Spleen (tissue), 13 donors: ENCODE measurements at places on chromosomes 3 and 15. TPM values are rescaled to one million over a fixed set of nuclear protein-coding genes. Genes with fewer than 3 reads are reported as not detected.

DNA sequence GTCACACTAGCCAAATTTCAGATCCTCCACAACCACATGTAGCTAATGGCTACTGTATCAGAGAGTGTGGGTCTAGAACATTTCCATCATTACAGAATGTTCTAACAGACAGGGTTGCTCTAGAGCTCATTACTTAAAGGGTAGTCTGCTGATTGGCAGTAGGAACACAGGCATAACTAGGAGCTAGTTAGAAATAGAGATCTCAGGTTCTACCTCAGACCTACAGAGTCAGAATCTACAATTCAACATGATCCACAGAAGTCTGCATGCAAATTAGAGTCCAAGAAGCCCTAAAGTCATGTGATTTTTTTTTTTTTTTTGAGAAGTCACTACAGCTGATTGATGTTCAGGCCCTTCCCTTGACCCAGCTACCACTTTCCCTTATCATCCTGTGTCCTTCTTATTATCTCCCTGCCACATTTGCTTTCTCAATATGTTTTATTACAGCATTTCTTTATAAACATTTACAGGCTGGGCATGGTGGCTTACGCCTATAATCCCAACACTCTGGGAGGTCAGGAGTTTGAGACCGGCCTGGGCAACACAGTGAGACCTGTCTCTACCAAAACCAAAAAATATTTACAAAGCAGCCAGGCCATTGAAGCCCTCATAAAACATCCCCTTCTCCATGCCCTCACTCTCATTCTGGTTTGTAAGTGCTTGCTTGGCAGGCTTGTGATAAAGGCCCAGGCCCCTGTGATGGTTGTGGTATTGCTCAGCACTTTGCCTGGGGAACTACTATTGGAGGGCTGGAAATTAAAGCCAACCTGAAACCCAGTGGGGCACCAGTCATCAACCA is 3.8 kb upstream of the ABHD5 start:
- H3K27ac ChIP-seq, result no peak overlapping the region
- H3K4me1 ChIP-seq, result peaks cover 15% of the 10 kb centered on the region
- no peak overlapping the region for H3K4me3 ChIP-seq
- DNase-seq, result no peak
- H3K27me3 ChIP-seq, result no peaks in the 10 kb centered on the region

DNA sequence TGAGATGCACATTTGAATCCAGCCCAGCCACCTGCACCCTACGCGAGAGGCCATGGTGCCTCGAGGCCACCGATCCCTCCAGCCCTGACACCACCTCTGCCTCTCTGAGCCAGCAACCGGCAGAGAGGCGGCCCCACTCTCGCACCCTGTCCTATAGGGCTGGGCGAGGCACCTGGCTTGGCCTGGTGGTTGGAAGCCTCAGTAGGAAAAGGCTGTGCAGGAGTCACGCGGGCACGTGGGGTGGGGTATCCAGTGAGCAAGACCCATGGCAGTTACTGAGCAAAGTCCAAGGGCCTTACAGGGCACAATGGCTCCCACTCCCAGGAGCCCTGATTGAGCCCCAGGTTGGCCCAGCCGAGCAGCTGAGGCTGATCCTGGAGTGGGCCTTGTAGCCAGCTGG is 12.4 kb upstream of the DUSP7 start:
- no peak for DNase-seq
- H3K4me3 ChIP-seq, result no peak overlapping the region
- peaks cover 30% of the 10 kb centered on the region for H3K4me1 ChIP-seq

- H3K27me3 ChIP-seq, result no peaks in the 10 kb centered on the region
- no peak overlapping the region for H3K27ac ChIP-seq
- no peak overlapping the region for H3K4me3 ChIP-seq
- no peak for DNase-seq
- H3K36me3 ChIP-seq, result no peaks in the 10 kb centered on the region
These were observed 157.9 kb downstream of the RAP2B start for GRCh38 chr3:153319705-153320554.

DNA sequence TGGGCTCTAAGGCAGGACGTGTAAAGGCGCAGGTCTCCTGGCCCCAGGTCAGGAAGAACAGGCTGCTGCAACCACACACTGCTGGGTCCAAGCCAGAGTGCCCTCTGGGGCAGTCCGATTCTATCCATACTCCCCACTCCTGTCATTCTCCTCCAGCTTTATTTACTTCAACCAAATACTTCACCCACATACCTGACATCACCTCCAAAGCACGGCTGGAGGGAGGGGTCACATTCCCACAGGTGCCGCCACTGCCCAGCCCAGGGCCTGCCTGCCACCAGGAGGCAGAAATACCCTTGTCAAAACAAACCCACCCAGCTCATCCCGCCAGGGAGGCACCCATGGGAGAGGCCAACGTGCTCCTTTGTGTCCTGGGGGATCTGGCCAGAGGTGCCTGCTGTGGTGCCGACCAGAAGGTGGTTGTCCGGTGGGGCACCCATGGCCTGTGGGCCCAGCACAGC is 100.4 kb downstream of the DAPK2 start:
- H3K27me3 ChIP-seq, result no peaks in the 10 kb centered on the region
- no peak for DNase-seq
- peaks cover 27% of the 10 kb centered on the region for H3K4me1 ChIP-seq
- H3K36me3 ChIP-seq, result no peaks in the 10 kb centered on the region

ST8SIA2 gene
- not detected for total RNA-seq

RSL24D1 gene
- 54.5 TPM for total RNA-seq

CLDN18 gene
- not detected for total RNA-seq

FAM43A gene
- total RNA-seq, result 67.4 TPM

MAP1A gene
- total RNA-seq, result 2.3 TPM
